ENCODE measurements at places on chromosomes 1 and 21. TPM values are rescaled to one million over a fixed set of nuclear protein-coding genes. Genes with fewer than 3 reads are reported as not detected.

GRCh38 chr1:9315411-9316079 lies 22.9 kb downstream of the SPSB1 start:
- H3K27ac ChIP-seq = peak overlapping the region; percentile 83
- no peaks in the 10 kb centered on the region for H3K27me3 ChIP-seq
- H3K4me1 ChIP-seq = peaks cover 62% of the 10 kb centered on the region
- H3K36me3 ChIP-seq = peaks cover 28% of the 10 kb centered on the region
- no peak overlapping the region for H3K4me3 ChIP-seq

- H3K4me3 ChIP-seq = no peak overlapping the region
- no peak for DNase-seq
- H3K36me3 ChIP-seq = no peaks in the 10 kb centered on the region
- no peaks in the 10 kb centered on the region for H3K27me3 ChIP-seq
- H3K27ac ChIP-seq = no peak overlapping the region
Observed at GRCh38 chr1:235552146-235552716, 48.0 kb upstream of the B3GALNT2 start.

- H3K4me1 ChIP-seq = no peaks in the 10 kb centered on the region
- no peak overlapping the region for H3K27ac ChIP-seq
- no peak for DNase-seq
- H3K4me3 ChIP-seq = no peak overlapping the region
- H3K36me3 ChIP-seq = peaks cover 38% of the 10 kb centered on the region
Observed at GRCh38 chr1:27745466-27745865, 19.7 kb downstream of the FAM76A start.

The OR14K1 gene
- not detected for total RNA-seq

The LEFTY1 gene
- not detected for total RNA-seq

The SUSD4 gene
- 0.03 TPM for total RNA-seq

GRCh38 chr21:36716836-36717235 lies 17.9 kb downstream of the SIM2 start:
- H3K4me1 ChIP-seq = no peaks in the 10 kb centered on the region
- H3K4me3 ChIP-seq = no peak overlapping the region
- no peak for DNase-seq
- H3K27me3 ChIP-seq = peaks cover 18% of the 10 kb centered on the region

DNA sequence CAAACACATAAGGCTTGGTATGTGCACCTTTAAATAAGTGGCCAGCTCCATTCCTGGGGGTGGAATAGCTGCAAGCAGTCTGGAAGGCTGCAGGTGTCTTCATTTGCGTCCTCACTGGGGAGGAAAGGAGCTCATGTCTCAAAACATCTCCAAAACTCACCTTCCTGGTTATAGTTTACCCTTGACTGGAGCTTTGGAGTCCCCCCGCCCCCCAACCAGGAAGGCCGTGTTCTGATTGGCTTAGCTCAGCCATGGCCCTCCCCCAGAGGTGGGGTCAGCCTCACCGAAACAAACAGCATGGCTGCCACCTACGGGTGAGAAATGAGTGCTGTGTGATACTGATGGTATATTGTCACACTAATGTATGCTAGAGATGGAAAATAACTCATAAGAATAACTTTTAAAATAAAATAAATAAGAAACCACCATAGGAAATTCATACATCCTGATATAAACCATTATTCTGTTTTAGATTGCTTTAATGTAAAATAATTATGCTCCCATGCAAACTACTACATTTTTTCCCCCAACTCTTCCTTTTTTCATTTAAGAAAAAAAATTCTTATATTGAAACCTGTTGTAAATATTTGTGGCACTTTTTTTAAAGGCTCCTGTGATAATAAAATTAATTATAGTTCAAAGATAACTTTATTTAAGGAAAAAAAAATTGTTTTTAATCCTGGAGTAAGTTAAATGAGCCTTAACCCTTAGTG lies 90.8 kb downstream of the ZP4 start:
- no peak overlapping the region for H3K27ac ChIP-seq
- no peaks in the 10 kb centered on the region for H3K36me3 ChIP-seq
- no peaks in the 10 kb centered on the region for H3K4me1 ChIP-seq

The VHLL gene
- total RNA-seq = not detected

DNA sequence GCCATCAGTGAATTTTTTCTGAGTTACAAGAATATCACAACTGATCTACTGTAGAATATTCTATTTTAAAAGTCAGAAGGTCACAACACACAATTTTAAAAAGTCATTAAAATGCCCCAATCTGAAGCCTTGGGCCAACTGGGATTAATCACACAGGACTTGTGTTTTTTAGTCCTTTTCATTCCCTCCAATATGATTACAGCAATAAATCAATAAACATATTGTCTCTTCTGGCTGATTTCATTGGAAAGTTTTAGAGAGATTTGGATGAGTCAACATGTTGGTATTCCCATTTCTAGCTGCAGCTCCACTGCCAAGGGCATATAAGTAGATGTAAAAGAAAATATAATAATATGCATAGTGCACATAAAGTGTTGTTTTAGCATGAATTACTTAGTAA lies 85.8 kb downstream of the NIBAN1 start:
- H3K36me3 ChIP-seq = peaks cover 13% of the 10 kb centered on the region
- no peak for DNase-seq
- no peak overlapping the region for H3K27ac ChIP-seq
- H3K4me1 ChIP-seq = peaks cover 33% of the 10 kb centered on the region
- H3K4me3 ChIP-seq = no peak overlapping the region

GRCh38 chr1:105785021-105785420 lies 1271.5 kb upstream of the PRMT6 start:
- H3K27ac ChIP-seq = no peak overlapping the region
- H3K27me3 ChIP-seq = no peaks in the 10 kb centered on the region
- H3K36me3 ChIP-seq = no peaks in the 10 kb centered on the region
- no peaks in the 10 kb centered on the region for H3K4me1 ChIP-seq
- no peak overlapping the region for H3K4me3 ChIP-seq

GRCh38 chr1:173430677-173431303 lies 46.3 kb upstream of the PRDX6 start:
- H3K36me3 ChIP-seq = no peaks in the 10 kb centered on the region
- H3K4me3 ChIP-seq = no peak overlapping the region
- no peak for DNase-seq
- H3K27ac ChIP-seq = peak overlapping the region; percentile 69

- H3K4me1 ChIP-seq = no peaks in the 10 kb centered on the region
- H3K27ac ChIP-seq = no peak overlapping the region
- no peak for DNase-seq
- no peaks in the 10 kb centered on the region for H3K36me3 ChIP-seq
- no peak overlapping the region for H3K4me3 ChIP-seq
Observed at GRCh38 chr21:14613486-14614224, 67.5 kb upstream of the SAMSN1 start.

- H3K27me3 ChIP-seq = no peaks in the 10 kb centered on the region
- DNase-seq = no peak
- H3K36me3 ChIP-seq = no peaks in the 10 kb centered on the region
- H3K4me3 ChIP-seq = no peak overlapping the region
- H3K27ac ChIP-seq = no peak overlapping the region
- H3K4me1 ChIP-seq = no peaks in the 10 kb centered on the region
Observed at GRCh38 chr21:46674430-46675007, 39.0 kb downstream of the PRMT2 start.

The ZNF593OS gene
- 0.24 TPM for total RNA-seq

DNA sequence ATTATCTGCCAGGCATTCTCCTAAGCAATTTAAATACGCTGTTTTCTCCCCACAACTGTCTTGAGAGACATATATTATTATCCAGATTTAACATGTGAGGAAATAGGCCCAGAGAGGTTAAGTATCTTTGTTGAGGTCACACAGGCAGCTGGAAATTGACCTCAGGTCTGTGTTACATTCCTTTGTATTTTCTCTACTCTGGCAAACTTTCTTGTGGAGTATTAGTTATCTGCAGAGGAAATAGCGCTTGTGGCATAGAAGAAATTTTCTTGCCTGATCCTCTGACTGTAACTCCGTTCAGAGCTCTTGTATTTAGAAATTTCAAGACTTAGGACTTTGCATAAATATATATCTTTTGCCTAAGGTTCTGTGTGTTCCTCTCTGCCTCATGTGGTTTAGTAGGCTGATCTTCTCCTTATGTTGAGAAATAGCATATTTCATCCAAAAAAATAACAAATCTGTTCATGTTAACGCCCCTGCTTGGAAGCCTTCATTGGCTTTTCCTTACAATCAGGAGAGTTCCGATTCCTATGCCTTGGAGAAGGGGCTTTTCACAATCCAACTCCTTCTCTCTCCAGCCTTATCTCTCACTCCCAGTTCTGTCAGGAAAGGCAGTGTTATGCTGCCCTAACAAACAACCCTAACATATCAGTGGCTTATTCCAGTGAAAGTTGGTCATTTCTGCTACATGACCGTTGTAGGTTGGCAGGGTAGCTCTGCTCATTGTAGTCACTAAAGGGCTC lies 2.5 kb upstream of the JUN start:
- H3K4me1 ChIP-seq = peaks cover 29% of the 10 kb centered on the region
- H3K27me3 ChIP-seq = no peaks in the 10 kb centered on the region
- peaks cover 26% of the 10 kb centered on the region for H3K36me3 ChIP-seq
- no peak overlapping the region for H3K27ac ChIP-seq
- H3K4me3 ChIP-seq = no peak overlapping the region

DNA sequence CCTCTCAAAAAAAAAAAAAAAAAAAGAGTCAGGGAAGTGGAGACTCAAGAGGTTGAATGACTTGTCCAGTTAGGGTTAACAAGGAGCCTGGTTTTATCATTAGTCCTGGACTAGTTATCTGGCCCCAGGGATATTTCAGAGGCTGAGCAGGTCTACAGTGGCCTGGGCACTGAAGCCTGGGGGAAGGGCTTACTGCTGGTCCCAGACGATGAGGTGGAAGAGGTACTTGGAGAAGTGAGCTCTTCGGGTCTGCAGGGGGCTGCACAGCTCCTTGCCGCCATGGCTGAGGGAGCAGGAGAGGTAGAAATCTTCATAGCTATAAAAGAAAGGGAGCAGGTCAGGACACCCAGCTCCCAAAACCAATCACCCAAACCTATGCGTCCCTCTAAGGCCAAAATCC lies 40.1 kb downstream of the PIK3C2B start:
- H3K4me3 ChIP-seq = no peak overlapping the region
- no peaks in the 10 kb centered on the region for H3K36me3 ChIP-seq
- no peaks in the 10 kb centered on the region for H3K27me3 ChIP-seq
- no peak for DNase-seq

The DNAI4 gene
- total RNA-seq = 2.6 TPM

DNA sequence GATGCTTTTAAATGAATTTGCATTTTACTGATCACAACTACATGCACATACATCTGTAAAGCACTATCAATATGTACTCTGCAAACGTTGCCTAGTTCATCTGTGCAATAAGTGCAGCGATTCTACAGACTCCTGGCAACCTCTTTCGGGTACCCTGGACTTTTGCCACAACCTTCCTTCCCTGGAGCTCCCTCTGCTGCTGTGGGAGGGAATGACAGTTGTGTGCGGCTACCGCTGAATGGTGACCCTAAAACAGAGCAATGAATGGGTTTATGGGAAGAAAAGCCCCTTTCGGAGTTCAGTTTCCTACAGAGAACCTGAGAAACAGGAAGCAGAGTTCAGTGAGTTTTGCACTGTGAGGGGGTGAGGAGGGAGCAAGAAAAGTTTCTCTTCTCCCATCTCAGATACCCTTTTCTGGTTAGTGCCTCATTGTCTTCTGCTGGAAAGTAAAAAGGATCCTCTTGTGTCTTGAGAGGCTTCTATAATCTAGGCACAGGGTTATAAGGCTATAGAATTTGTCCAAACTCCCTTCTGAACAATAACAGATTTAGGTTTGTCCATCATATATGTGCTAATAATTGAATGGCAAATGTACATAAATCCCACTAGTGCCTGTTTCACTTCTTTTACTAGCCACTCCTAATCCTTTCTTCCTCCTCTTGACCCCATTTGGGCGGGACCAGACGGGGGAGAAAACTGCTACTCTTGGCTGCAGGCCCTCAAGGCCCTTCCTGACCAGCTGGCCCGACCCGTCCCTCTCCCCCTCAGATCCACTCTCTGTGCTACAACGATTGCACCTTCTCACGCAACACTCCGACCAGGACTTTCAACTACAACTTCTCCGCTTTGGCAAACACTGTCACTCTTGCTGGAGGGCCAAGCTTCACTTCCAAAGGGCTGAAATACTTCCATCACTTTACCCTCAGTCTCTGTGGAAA lies 19.8 kb upstream of the SARS1 start:
- peak; percentile 26 for DNase-seq
- H3K36me3 ChIP-seq = no peaks in the 10 kb centered on the region
- H3K27ac ChIP-seq = no peak overlapping the region
- no peaks in the 10 kb centered on the region for H3K27me3 ChIP-seq

DNA sequence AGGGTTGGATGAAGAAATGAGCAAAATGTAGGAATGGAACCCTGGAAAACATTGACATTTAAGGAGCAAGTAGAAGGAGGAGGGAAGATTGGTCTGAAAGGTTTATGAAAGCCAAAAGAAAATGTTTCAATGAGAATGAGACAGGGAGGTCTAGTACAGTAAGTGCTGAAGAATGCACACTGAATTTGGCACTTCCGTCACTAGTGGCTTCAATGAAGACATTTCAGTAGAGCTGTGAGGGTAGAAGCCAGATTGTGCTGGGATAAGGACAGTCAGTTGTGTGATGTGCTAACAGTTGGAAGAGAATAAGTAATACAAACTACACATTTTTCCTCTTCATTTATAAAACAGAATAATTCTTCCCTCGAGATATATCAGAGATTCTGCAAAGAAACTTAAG lies 17.1 kb downstream of the THEM4 start:
- peaks cover 31% of the 10 kb centered on the region for H3K4me1 ChIP-seq
- H3K27ac ChIP-seq = peak overlapping the region; percentile 77
- H3K4me3 ChIP-seq = no peak overlapping the region
- H3K27me3 ChIP-seq = no peaks in the 10 kb centered on the region
- DNase-seq = peak; percentile 70

DNA sequence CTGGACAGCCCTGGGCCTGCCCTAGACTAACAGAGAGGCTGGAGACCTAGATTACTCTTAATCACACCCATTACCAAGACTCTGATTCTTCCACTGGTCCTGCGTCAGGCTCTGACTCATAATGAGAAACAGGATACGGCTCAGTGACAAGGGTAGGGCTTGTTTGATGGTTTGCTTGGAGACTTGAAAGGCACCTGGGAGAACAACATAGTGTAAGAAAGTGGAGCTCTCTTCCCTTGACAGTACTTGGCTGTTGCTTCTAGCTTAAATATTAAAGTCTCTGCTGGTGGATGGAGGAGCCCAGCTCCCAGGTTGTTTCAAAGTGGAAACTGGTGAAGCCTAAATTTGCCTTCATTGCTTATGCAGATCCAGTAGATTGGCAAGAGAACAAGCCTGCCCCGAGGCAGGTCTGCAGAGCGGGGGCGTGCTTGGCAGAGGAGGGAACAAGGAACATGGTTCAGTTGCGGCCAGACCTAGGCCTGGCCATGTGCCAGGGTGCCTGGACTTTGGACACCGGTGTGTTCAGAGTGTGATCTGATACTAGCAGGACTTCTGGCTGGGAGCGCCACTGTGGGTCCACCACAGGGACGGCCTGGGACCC lies 480.6 kb downstream of the CAMTA1 start:
- H3K36me3 ChIP-seq = no peaks in the 10 kb centered on the region
- no peak overlapping the region for H3K27ac ChIP-seq
- H3K27me3 ChIP-seq = no peaks in the 10 kb centered on the region
- peak; percentile 60 for DNase-seq
- H3K4me3 ChIP-seq = no peak overlapping the region

GRCh38 chr1:9559673-9560072 lies 20.4 kb downstream of the SLC25A33 start:
- no peak overlapping the region for H3K4me3 ChIP-seq
- no peak for DNase-seq
- H3K27me3 ChIP-seq = no peaks in the 10 kb centered on the region
- peaks cover 24% of the 10 kb centered on the region for H3K4me1 ChIP-seq
- H3K27ac ChIP-seq = no peak overlapping the region
- peaks cover 45% of the 10 kb centered on the region for H3K36me3 ChIP-seq

The E2F2 gene
- total RNA-seq = 7.3 TPM

GRCh38 chr1:235898126-235898525 lies 31.4 kb upstream of the LYST start:
- no peak for DNase-seq
- no peak overlapping the region for H3K27ac ChIP-seq
- H3K36me3 ChIP-seq = no peaks in the 10 kb centered on the region
- no peak overlapping the region for H3K4me3 ChIP-seq
- peaks cover 34% of the 10 kb centered on the region for H3K4me1 ChIP-seq
- no peaks in the 10 kb centered on the region for H3K27me3 ChIP-seq
